ENCODE measurements at places on chromosomes 11 and 22.
A peak's percentile ranks its signal among the peaks of the same experiment; 100 is the strongest.

GRCh38 chr22:40520562-40520961, 116.0 kb downstream of the MRTFA start:
- no peak for DNase-seq

GRCh38 chr11:131748151-131749050, 378.0 kb downstream of the NTM start:
- DNase-seq: peak; percentile 51

DNA sequence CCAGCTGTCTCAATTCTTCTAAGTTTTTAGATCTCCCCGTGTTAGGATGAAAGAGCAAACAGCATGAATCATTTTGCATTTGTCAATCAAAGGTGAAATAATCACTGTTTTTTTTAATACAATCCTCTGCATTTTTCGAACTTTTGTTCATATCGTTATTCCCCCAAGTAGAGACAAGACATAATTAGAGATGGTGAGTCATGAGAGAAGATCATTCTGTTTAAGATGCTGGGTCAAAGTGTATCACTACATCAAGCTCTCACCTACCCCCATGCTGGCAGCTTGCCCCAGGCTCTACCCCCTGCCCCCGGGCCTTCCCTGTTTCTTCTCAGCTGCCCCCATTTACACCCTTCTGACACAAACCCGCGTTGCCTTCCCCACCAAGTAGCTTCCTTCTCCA, 30.5 kb upstream of the MYO18B start:
- DNase-seq: no peak

- no peak for DNase-seq
Observed at GRCh38 chr11:117099696-117100095, 1.5 kb upstream of the SIK3 start.
